ENCODE measurements at places on chromosomes 2 and 18. TPM values are rescaled to one million over a fixed set of nuclear protein-coding genes. Genes with fewer than 3 reads are reported as not detected.
A peak's percentile ranks its signal among the peaks of the same experiment; 100 is the strongest.

DNA sequence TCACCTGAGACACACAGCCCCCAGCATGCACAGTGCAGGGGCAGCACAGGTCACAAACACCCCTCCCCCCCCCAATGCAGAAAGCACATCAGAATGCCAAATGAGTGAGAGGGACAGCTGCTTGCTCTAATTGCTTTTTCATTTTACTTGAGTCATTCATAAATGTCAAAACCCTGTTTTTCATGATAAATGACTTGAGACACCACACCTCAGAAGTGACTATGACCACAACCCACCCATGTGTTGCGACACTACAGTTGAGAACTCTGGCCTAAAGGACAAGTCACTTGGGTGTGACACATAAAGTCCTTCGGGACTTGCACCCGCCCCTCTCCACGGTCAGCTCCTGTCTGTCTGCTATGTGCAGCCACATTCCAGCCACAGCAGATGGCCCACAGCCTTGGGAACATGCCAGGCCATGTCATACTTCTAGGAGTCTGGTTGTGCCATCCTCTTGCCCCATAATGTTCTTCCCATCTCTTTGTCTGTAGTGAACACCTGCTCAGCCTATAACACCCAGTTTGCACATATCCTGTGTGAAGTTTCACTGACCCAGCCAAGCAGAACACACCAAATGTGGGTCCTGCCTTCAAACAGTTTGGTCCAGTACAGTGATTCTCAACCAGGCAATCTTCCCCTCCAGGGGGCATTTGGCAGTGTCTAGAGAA, 30.2 kb upstream of the RIOK3 start:
- no peak overlapping the region for H3K4me3 ChIP-seq
- peak; percentile 16 for DNase-seq
- no peaks in the 10 kb centered on the region for H3K36me3 ChIP-seq
- peaks cover 7% of the 10 kb centered on the region for H3K4me1 ChIP-seq
- H3K27ac ChIP-seq: no peak overlapping the region
- no peaks in the 10 kb centered on the region for H3K27me3 ChIP-seq

GRCh38 chr2:45141883-45142866, 132.9 kb upstream of the SIX2 start:
- H3K27ac ChIP-seq: no peak overlapping the region
- no peaks in the 10 kb centered on the region for H3K36me3 ChIP-seq

- no peaks in the 10 kb centered on the region for H3K36me3 ChIP-seq
- H3K4me3 ChIP-seq: no peak overlapping the region
- H3K4me1 ChIP-seq: no peaks in the 10 kb centered on the region
- H3K27me3 ChIP-seq: no peaks in the 10 kb centered on the region
- no peak overlapping the region for H3K27ac ChIP-seq
Observed at GRCh38 chr2:70192516-70192915, 1.7 kb upstream of the C2orf42 start.

DNA sequence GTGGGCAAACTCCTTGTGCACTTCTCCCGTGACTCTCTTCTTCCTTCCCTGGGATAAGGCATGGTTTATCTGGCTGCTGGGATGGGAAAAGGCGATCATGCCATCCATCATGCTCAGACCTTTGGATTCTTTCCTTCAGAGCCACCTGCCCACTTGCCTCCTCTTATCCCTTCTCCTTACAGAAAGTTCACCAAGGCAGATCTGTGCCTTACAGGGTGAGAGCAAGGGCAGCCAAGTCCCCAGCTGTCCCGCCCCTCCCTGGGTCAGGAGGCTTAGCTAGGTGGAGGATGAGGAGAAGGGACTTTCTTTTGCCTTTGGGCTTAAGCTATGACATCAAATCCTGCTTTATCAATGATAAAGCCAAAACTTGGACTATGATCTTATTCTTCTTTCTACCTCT, 47.6 kb downstream of the KCNE4 start:
- DNase-seq: no peak
- H3K4me1 ChIP-seq: peaks cover 4% of the 10 kb centered on the region
- H3K36me3 ChIP-seq: no peaks in the 10 kb centered on the region
- no peak overlapping the region for H3K27ac ChIP-seq
- H3K4me3 ChIP-seq: no peak overlapping the region
- no peaks in the 10 kb centered on the region for H3K27me3 ChIP-seq

DNA sequence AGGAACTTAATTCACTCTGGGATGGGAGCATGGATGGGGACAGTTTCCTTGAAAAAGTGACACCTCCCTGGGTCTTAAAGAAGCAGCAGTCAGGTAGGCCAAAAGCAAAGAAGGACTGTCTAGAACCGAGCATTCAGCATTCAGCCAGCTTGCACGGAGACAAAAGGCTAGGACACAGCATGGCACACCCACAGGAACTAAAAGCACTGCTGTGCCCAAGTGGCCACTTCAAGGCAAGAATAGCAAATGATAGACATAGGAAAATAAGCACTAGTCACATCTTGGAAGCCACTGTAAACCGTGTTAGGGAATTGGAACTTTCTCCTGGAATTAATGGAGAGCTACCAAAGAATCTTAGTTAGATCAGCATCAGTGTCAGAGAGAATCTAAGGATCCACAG, 47.0 kb downstream of the LRP2 start:
- no peak overlapping the region for H3K27ac ChIP-seq
- no peaks in the 10 kb centered on the region for H3K4me1 ChIP-seq
- H3K36me3 ChIP-seq: no peaks in the 10 kb centered on the region
- no peaks in the 10 kb centered on the region for H3K27me3 ChIP-seq

- no peaks in the 10 kb centered on the region for H3K36me3 ChIP-seq
- no peaks in the 10 kb centered on the region for H3K4me1 ChIP-seq
- no peak overlapping the region for H3K4me3 ChIP-seq
- no peaks in the 10 kb centered on the region for H3K27me3 ChIP-seq
Observed at GRCh38 chr2:209094221-209094620, 329.6 kb upstream of the MAP2 start.

DNA sequence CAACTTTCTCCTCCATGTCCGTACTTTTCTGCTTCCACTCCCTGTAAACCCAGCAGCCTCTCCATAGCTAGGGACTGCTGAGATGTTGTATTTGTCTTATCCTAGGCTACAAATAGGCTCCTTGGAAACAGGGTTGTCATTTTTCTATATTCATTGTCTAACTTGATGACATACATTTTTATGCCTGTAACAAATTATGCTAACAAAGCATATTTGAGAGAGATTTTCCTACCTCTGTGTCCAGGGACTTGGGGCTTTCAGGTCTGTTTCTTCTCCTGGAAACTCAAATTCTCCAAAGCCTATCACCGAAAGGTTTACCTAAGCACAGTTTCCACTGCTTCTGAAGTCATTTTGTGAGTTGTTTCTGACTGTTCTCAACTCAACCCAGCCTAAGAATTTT, 102.7 kb downstream of the UBE2E3 start:
- no peaks in the 10 kb centered on the region for H3K4me1 ChIP-seq
- no peak overlapping the region for H3K27ac ChIP-seq
- no peak for DNase-seq
- H3K36me3 ChIP-seq: no peaks in the 10 kb centered on the region
- H3K4me3 ChIP-seq: no peak overlapping the region

Gene ATOH8
- 7.9 TPM for total RNA-seq

DNA sequence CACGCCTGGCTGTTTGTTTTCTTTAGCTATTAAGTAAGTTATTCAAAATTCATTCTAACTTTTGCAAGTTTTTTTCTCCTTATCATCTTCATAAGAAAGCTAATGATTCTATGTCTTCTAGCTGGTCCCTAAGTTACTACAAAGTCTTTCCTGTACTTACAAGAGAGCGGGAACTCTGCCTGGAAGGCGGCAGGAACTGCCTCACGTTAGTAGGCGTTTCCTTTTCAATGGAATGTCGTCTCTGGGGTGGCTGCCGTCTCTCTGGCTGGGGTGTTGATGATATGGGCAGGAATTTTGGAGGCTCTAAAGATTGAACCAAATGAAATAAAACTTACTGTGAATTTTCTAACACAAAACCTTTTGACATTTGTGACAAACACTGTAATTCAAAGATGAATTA, 55.5 kb downstream of the PRELID3A start:
- no peak overlapping the region for H3K27ac ChIP-seq
- H3K4me1 ChIP-seq: peaks cover 4% of the 10 kb centered on the region
- H3K4me3 ChIP-seq: no peak overlapping the region
- no peak for DNase-seq
- H3K27me3 ChIP-seq: no peaks in the 10 kb centered on the region

DNA sequence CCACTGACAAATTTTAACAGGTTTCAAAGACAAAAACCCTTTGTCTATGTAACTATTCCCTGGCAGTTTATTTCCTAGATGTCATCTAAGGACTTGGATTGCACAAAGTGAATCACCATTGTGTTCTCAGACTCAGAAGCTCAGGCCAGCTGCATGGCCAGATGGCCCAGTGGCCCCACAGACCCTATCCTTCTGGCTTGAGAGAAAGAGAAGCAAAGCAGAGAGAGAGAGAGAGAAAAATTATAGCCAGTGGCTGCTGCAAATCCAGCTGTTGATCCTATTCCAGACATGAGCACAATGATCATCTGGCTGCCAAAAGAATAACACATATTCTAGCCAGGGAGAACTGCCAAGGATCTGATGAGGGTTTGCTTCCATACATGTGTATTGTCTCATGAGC, 25.8 kb downstream of the CTLA4 start:
- H3K4me3 ChIP-seq: no peak overlapping the region
- H3K36me3 ChIP-seq: no peaks in the 10 kb centered on the region
- no peaks in the 10 kb centered on the region for H3K4me1 ChIP-seq
- peak; percentile 24 for DNase-seq

Gene SERPINB4
- total RNA-seq: not detected

DNA sequence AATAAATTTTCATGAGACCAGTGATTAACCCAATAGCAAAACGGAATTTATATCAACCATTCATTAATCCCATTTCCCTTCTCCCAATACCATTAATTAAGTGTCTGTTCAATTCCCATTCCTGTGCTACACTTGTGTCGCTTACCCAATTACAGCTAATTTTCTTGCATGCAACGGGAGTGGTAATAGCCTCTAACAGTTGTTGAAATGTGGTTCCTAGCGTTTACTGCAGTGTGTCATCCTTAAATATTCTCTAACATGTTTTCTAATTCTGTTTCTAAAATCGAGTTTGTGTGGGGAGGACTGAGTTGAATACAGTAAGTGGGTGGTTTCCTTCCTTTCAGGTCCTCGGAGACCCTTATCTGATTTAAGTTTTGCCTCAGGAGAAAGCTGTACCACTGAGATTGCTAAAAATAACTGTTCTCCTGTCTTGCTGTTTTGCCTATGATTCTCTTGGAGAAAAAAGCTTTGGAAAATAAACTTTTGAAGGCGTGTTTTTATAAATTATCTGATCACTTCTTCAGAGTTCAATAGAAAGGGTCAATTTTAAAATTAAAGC, 59.3 kb upstream of the LRRTM1 start:
- H3K27ac ChIP-seq: no peak overlapping the region
- H3K4me1 ChIP-seq: no peaks in the 10 kb centered on the region
- H3K36me3 ChIP-seq: no peaks in the 10 kb centered on the region
- DNase-seq: no peak
- no peaks in the 10 kb centered on the region for H3K27me3 ChIP-seq

DNA sequence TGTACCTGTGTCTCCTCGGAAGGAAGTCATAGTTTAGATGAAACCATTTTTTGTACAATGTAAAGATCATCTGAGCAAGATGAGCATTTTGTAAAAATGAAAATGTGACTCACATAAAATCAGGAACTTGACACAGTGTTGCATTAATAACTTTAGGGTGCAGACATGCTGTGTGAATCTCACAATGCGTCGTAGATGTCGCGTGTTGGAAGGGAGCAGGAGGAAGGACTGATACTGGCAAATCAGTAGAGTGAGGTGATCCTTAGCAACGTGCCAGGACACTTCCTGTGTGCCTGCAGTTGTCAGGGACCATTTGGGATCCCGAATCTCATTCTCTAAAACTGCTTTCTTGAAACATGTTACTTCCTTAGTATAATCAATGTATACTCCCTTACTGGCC, 103.1 kb downstream of the SH3BP4 start:
- H3K36me3 ChIP-seq: peaks cover 47% of the 10 kb centered on the region
- no peaks in the 10 kb centered on the region for H3K27me3 ChIP-seq
- H3K4me3 ChIP-seq: no peak overlapping the region
- peaks cover 13% of the 10 kb centered on the region for H3K4me1 ChIP-seq
- no peak for DNase-seq
- H3K27ac ChIP-seq: no peak overlapping the region

GRCh38 chr2:189116087-189116486, 63.5 kb downstream of the COL5A2 start:
- H3K27me3 ChIP-seq: no peaks in the 10 kb centered on the region
- peaks cover 6% of the 10 kb centered on the region for H3K36me3 ChIP-seq
- DNase-seq: no peak
- peak overlapping the region; percentile 61 for H3K27ac ChIP-seq
- H3K4me1 ChIP-seq: peaks cover 17% of the 10 kb centered on the region

- no peak for DNase-seq
- H3K27ac ChIP-seq: no peak overlapping the region
- H3K4me3 ChIP-seq: no peak overlapping the region
- peaks cover 28% of the 10 kb centered on the region for H3K36me3 ChIP-seq
- no peaks in the 10 kb centered on the region for H3K27me3 ChIP-seq
- peaks cover 17% of the 10 kb centered on the region for H3K4me1 ChIP-seq
Observed at GRCh38 chr2:218736531-218736930, 25.9 kb downstream of the TTLL4 start.

GRCh38 chr2:6946722-6947121, 29.5 kb downstream of the RNF144A start:
- H3K4me3 ChIP-seq: no peak overlapping the region
- peak; percentile 68 for DNase-seq
- no peaks in the 10 kb centered on the region for H3K36me3 ChIP-seq
- peaks cover 6% of the 10 kb centered on the region for H3K27me3 ChIP-seq

Gene GALM
- total RNA-seq: 24.2 TPM

Gene RIT2
- not detected for total RNA-seq

Gene CCNT2
- 44.6 TPM for total RNA-seq

GRCh38 chr18:55968550-55968949, 380.6 kb upstream of the TCF4 start:
- DNase-seq: peak; percentile 28
- no peak overlapping the region for H3K27ac ChIP-seq
- H3K4me3 ChIP-seq: no peak overlapping the region
- H3K27me3 ChIP-seq: no peaks in the 10 kb centered on the region
- no peaks in the 10 kb centered on the region for H3K36me3 ChIP-seq

DNA sequence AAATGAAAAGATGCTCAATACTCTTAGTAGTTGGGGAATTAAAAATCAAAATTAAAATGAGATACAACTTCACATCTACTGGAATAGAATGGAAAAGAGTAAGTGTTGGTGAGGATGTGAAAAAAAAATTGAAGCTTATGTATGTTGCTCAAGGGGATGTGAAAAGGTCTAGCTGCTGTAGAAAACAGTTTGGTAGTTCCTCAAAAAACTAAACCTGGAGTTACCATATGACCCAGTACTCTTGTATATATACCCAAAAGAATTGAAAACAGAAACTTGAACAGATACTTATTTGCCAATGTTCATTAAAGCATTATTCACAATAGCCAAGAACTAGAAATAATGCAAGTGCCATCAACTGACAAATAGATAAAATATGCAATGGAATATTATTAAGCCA, 208.4 kb downstream of the FIGN start:
- H3K4me1 ChIP-seq: no peaks in the 10 kb centered on the region
- H3K36me3 ChIP-seq: no peaks in the 10 kb centered on the region
- DNase-seq: no peak
- H3K27ac ChIP-seq: no peak overlapping the region
